Fibroblast of lung (primary cell): ENCODE measurements at places on chromosomes 3 and 15. TPM values are rescaled to one million over a fixed set of nuclear protein-coding genes. Genes with fewer than 3 reads are reported as not detected.

DNA sequence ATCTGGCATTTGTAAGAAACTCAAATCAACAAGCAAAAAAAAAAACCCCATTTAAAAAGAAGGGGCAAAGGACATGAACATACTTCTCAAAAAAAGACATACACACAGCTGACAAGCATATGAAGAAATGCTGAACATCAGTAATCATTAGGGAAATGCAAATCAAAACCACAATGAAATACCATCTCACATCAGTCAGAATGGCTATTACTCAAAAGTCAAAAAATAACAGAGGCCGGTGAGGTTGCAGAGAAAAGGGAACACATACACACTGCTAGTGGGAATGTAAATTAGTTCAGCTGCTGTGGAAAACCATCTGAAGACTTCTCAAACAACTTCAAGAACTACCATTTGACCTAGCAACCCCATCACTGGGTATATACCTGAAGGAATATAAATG is 199.4 kb upstream of the THBS1 start:
- DNase-seq: no peak

- no peak for DNase-seq
These were observed 177.0 kb downstream of the ZBBX start for GRCh38 chr3:167203062-167203461.

The HGD gene
- under 0.01 TPM in 1 of 2 replicates, not detected in the other for total RNA-seq

The BTLA gene
- total RNA-seq: under 0.01 TPM in 1 of 2 replicates, not detected in the other

The DPPA2 gene
- total RNA-seq: not detected in 2 replicates

The SAMD7 gene
- total RNA-seq: not detected in 2 replicates

The STRIT1 gene
- not detected in 2 replicates for total RNA-seq

The ALS2CL gene
- total RNA-seq: 3.3 and 19.7 TPM in 2 replicates

The BCHE gene
- 29.0 and 34.7 TPM in 2 replicates for total RNA-seq
